Caudate nucleus (tissue), 63 donors: ENCODE measurements at places on chromosomes 1 and 21.

GRCh38 chr1:121458291-121459048 lies 273.7 kb downstream of the SRGAP2C start:
- DNase-seq = no peak

GRCh38 chr1:101037316-101037715 lies 11.7 kb upstream of the DPH5 start:
- DNase-seq = no peak

GRCh38 chr1:213014642-213015041 lies 1.0 kb downstream of the ANGEL2 start:
- no peak for DNase-seq

DNA sequence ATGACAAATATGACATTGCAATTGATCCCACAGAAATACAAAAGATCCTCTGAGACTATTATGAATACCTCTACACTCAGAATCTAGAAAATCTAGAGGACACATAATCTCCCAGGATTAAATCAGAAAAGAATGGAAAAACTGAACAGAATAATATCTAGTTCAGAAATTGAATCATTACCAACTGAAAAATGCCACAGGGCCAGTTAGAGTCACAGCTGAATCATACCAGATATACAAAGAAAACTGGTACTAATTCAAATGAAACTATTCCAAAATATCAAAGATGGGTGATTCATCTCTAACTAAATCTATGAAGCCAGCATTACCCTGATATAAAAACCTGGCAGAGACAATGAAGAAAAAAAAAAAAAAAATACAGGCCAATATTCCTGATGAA lies 149.3 kb downstream of the BRINP3 start:
- no peak for DNase-seq

- no peak for DNase-seq
These were observed 30.2 kb upstream of the EXOSC10 start for GRCh38 chr1:11129649-11130390.

DNA sequence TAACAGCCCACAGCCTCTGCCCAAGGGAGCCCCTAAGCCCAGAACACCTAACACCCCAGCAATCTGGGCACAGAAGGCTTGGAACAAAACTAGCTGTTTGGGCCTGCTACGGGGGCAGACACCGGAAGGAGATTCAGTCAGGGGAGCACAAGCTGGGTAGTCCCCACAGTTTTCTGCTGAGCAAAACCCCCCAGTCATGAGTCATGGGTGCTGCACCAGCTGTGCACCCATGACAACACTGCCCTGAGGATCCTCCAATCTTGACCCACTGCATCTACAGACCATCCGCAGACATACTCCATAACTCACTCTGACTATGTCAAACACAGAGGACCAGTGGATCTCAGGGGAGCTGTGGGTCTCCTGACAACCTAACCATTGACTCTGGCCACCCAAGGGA lies 105.1 kb downstream of the LRIG2 start:
- DNase-seq = no peak

DNA sequence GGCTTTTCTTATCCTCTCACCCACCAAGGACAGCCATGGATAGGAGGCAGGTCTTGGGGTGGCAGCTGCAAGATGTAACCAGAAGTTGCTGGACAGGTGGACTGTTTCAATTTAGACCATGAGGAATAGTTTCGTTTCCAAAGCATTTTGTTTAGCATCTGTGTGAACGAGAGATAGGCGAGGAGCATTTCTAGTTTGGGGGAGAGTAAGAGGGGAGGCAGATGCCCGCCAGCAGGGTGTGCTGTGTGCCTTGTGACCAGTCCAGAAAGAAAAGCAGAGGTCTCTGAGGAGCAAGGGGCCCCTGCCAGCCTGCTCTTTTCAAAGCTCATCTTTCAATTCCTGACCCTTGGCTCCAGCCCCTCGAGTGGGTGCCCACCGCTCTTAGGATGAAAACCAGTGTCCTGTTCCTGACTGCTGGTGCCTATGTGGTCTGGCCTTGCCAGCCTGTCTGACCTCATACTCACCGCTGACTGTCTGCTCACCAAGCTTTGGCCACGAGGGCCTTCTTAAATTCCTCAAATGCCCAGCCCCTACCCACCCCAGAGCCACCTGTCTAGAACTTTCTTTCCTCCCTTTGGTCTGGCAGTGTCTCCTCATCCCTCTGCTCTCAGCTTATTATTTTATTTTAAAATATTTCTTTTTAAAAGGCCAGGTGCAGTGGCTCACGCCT lies 8.5 kb downstream of the SERINC2 start:
- no peak for DNase-seq

GRCh38 chr1:228100822-228101613 lies 2.1 kb downstream of the C1orf35 start:
- DNase-seq = no peak

DNA sequence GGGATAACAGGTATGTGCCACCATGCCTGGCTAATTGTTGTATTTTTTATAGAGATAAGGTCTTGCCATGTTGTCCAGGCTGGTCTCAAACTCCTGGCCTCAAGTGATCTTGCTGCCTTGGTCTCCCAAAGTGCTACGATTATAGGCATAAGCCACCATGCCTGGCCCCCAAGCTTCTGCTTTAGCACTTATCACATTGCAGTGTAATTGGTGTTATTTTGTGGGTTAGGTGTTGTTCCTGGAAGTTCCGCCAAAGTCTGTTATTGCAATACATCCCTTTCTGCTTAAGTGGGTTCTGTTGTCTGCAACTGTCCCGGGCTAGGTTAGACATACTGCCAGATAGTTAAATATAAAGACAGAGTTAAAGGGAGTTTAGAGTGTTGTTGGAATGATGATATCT lies 3.4 kb downstream of the ZCCHC17 start:
- DNase-seq = no peak

DNA sequence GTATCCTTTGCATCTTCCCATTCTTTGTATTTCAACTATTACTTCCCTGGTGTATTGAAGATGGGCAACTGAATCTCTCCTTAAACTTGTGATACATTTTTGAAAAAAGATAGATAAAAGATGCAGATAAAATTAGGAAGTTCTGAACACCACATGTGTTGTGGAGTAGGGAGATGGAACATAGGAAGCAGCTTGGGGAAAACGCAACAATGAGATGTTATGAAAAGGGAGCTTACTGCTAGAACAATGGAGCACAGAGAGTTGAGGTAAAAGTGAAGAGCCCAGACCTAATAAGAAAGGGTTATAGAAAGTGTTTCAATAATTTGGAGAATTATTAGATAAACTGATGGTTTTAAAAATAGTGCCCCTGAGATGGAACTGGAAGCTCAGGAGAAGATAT lies 20.9 kb downstream of the GNAI3 start:
- no peak for DNase-seq

GRCh38 chr1:30942326-30942963 lies 33.9 kb upstream of the SDC3 start:
- no peak for DNase-seq

DNA sequence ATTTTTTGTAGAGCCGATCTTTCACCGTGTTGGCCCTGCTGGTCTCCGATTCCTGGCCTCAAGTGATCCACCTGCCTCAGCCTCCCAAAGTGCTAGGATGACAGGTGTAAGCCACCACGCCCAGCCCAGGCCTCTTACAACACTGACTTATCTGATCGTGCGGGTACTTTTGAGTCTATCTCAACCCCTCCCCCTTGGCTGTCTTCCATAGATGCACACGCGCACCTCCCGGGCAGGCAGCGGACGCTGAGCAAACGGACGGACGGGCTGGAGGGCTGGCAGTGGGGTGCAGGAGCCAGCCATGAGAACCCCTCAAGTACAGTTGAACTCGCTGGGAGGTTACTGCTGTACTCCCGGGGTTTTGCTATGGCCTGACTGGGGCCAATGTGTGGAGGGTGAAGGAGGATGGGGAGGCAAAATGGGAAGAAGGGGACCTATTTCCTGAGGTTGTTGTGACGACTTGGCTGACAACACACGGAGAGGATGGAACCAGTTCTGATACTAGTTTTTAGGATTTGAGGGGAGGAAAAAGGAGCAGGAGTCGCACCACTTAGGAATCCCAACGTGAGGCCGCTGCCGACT lies 959 bp downstream of the CD58 start:
- DNase-seq = no peak

- peak; percentile 10 for DNase-seq
These were observed 40.6 kb upstream of the DUSP10 start for GRCh38 chr1:221782477-221782876.

DNA sequence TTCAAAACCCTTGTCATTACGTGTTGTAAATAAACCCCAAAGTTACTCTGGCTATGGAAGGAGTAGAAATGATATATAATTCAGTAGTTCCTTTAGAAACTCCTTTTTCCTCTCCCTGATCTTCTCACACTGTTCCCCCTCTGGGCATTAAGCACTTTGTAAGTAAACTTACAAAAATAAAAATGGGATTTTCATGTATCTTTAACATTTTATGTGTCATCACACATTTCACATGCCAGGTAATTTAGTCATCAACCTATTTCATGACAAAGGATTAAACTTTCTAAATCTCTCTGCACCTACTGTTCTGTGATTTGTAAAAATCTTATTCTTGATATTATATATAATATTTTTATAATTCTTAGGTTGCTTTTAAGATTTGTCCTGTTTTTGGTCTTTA lies 176.9 kb downstream of the NEK7 start:
- DNase-seq = no peak

- no peak for DNase-seq
These were observed 66.5 kb downstream of the FCRL5 start for GRCh38 chr1:157485793-157486192.

GRCh38 chr21:33238565-33239255 lies 9.0 kb downstream of the IFNAR2 start:
- no peak for DNase-seq

GRCh38 chr1:41492341-41492848 lies 7.9 kb upstream of the EDN2 start:
- DNase-seq = no peak

DNA sequence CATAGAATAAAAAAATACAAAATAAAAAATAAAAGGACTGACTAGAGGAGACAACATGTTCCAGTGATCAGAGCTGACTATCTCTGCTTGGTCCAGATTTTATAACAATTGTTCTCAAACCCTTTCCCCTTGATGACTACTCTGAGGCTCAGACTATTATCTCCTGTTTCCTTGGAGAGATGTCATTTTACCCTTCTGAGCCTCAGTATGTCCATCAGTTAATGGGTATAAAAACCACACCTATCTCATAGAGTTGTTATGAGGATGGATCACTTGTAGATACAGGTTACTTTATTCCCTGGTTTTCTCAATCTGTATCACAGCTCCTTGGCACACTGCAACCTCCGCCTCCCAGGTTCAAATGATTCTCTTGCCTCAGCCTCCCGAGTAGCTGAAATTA lies 7.0 kb downstream of the NKAIN1 start:
- DNase-seq = no peak

DNA sequence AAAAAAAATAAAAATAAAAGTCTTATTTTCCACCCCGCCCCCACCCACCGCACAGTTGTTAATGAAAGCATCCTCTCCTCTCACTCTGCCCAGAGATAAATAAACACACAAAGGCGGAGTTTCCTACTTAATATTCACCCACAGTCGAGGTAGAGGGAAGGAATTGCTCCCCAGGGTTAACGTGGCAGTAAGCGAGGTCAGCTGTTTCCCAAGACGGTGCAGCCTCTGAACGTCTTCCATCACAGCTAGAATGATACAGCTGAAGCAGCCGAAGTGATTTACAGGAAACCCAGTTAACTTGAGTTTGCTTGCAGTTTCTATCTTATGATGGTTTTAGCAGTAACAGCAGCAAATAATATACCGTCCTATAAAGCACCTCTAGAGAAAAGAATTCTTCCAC lies 283.9 kb downstream of the PBX1 start:
- DNase-seq = no peak

DNA sequence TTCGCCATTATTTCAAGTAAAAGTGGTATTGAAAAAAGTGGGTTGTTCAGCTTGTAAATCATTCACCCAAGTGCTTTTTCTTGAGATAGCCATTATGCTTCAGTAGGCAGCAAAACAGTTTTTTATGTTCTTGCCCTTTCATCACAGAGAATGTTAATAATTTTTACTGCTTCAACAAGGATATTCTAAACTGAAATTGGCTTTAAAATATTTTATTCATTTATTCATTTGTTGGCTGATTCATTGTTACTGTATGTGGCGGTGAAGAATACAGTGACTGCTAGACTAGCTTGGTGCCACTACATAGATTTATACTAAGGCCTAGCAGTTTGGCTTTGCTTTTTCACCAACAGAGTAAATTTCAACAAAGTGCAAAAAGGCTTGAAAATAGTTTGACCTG lies 121.5 kb downstream of the OLFML2B start:
- no peak for DNase-seq

- DNase-seq = no peak
These were observed 32.5 kb downstream of the THAP3 start for GRCh38 chr1:6657138-6657537.

- DNase-seq = peak; percentile 21
These were observed 12.0 kb upstream of the S100A2 start for GRCh38 chr1:153577624-153578051.

DNA sequence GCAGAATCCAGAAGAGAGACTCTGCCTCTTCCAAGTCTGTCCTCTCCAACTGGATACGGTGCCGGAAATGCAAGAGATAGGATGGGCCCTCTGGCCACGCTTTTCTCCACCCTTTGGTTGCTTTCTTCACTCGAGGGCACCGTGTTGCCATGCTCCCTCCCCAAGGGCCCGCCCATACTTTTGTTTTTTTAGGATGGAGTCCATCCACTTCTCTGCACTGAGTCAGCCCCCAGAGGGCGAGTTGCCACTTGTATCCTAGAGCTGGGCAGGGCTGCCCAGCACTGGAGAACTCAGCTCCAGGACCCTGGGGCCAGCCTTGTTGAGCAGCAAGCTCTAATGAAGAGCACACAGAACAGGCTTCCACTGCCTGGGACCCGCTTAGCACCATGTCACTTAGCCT lies 25.5 kb downstream of the IFNGR2 start:
- no peak for DNase-seq

DNA sequence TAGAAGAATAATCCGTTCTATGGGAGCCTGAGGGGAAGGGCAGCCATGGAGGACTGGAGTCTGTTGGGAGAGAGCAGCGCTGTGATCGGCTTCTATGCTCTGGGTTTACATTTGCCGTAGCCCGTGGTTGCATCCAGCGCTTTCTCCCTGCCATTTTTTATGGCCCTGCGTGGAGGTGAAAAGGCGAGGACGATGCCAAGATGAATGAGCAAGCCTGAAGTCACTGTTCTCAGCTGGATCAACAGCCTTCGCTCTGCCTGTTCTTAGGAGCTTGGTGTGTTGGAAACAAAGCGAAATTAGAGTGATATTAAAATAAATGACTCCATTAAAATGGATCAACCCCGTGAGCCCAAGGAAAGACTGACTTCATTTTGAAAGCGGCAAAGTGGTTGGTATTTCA lies 120.2 kb downstream of the KCNJ6 start:
- DNase-seq = no peak

GRCh38 chr1:212127221-212127620 lies 91.7 kb downstream of the DTL start:
- DNase-seq = no peak

DNA sequence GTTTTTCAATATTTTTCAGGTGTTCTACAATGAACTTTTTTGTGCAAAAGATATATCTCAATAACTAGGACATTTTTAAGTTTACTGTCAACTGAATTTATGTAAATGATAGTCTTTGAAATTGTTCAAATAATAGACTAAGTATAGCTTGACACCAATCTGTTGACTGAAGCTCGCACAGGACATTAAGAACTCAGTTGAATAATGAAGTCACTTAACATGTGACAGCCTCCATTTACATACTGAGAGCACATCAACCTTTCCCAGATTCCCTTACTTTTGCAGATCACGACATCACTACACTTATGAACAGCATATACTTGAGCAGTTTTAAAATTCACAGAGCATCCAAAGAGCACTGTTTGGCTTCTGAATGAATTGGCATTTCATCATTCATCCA lies 268.2 kb downstream of the LRRC7 start:
- no peak for DNase-seq
